ENCODE measurements at places on chromosomes 1 and 21.

- DNase-seq: no peak
These were observed 20.8 kb downstream of the CNST start for GRCh38 chr1:246587032-246587431.

GRCh38 chr21:41199588-41199987, 31.6 kb downstream of the BACE2 start:
- DNase-seq: no peak

GRCh38 chr1:193402037-193402436, 215.6 kb upstream of the B3GALT2 start:
- DNase-seq: no peak

GRCh38 chr1:151693057-151693651, 23.4 kb downstream of the CELF3 start:
- no peak for DNase-seq

DNA sequence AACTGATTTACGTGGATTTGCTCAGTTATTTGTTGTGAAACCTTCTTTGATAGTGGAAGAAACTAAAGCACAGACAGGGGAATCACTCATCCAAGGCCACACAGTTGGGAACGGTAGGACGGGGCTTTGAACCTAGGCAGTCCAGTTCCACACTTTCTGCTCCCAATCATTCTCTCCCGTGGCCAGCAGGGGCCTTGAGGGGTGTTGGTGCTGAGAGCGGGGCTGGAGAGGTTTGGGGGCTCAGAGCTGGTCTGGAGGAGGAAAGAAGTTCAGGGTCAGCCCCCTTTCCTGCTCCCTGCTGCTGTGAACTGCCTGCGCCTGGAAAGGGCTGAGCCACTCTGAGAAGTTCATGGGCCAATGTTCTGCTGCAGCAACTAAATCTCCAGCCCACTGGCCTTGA, 31.4 kb upstream of the ACTL8 start:
- DNase-seq: no peak

DNA sequence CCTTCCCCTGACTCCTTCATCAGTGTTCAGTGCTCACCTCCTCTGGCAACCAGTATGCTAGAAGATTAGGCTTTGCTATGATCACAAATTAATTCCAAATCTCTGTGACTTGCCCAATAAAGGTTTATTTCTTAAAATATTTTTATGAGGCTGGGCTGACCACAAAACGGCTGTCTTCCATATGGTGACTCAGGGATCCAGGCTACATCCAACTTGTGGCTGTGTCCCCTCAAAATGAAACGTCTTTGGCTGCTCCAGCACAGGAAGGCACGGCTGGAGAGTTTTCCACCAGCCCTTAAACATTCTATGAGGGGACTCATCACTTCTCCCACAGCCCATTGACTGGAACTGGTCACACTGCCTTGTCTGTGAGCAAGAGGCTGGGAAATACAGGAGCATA, 131.5 kb downstream of the HUNK start:
- no peak for DNase-seq

- DNase-seq: no peak
These were observed 11.1 kb upstream of the MRPL9 start for GRCh38 chr1:151774256-151774922.

- DNase-seq: no peak
These were observed 10.8 kb upstream of the ASCL5 start for GRCh38 chr1:201137579-201138310.

DNA sequence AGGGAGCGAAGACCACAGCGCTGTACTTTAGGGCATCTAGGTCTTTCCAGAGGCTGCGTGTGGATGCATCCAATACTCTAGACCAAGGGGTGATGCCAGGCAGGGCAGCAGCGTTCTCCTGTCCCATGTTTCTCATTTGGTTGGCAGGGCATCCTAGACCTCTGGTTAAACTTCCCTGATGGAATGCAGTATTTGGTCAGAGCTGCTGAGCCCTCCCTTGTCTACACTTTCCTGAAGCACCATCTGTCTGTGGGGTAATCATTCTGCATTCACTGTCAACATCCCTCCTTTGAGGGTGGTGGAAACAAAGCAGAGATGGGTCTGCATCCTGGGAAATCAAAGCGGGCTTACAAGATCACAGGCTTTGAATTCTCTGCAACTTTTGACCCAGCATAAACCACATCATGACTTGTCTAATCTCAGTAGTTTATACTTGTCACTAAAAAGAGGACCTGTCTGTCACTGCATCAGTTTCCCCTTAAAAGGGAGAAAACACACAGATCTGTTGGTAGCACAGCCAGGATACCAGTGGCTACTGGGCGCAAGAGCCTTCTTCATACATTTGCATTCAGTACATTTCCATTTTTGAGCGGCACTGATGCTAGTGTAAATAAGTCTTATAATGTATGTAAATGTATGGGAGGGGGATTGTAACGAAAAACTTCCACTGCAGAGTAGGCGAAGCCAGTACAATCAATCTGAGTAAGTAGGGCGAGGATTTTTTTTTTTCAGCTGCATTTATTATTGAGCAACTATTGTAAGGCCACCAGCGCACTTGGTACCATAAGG, 106.3 kb downstream of the GALNT2 start:
- no peak for DNase-seq

GRCh38 chr1:169142129-169142528, 35.6 kb downstream of the ATP1B1 start:
- DNase-seq: no peak

DNA sequence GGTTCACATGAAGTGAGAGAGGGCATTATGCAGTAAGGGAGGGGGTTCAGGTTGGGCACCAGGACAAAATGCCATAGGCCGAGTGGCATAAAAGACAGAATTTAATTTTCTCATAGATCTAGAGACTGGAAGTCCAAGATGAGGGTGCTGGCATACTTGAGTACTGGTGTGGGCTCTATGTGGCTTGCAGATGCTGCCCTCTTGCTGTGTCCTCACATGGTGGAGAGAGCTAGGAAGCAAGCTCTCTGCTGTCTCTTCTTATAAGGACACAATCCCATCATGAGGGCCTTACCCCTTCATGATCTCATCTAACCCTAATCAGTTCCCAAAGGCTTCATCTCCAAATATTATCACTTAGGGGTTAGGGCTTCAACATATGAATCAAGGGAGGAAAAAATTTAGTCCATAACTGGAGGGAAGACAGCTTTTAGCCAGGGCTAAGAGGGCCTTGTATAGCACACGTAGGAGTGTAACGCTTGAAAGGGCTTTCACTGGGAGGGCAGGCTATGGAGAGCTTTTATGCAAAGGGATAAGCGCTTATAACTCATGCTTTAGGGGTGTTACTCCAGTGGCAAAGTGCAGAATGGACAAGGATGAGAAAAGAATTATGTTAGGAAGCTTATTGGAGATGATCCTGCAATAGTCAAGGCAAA, 64.5 kb downstream of the PLPPR5 start:
- DNase-seq: peak; percentile 6

DNA sequence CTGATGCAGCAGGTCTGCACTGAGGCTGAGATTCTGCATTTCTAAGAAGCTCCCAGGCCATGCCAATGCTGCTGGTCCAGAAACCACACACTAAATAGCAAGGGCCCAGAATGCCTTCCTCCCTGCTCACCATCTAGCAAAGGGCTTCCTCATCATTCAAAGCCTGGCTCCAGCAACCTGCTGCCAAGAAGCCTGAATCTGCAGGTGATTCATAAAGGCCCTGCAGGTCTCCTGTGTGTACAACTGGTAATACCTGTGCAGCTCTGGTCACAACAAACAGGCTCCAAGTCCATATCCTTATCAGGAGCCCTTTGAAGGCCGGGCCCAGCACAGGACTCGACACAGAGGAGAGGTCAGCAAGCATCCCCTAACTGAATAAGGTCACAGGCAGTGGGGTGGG, 26.7 kb downstream of the GLIS1 start:
- no peak for DNase-seq

- DNase-seq: no peak
These were observed 88.7 kb downstream of the EBNA1BP2 start for GRCh38 chr1:43083375-43083891.

DNA sequence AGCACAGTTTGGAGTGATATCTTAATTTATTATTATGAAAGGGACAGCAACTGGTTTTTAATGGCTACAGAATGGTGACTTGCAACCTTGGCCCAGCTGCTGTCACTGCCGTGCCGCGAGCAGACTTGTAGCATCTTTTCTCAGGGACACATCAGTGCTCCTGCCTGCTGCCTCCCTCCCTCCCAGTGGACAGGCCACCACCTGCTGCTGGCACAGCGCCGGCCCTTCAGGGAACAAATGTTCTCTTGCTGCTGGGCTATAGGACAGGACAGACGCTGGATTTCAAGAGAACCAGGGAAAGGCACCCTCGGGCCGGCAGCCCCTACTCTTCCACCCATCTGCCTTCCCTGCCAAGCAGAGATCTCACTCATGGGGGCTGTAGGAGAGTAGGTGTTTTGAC, 413.8 kb upstream of the NFIA start:
- DNase-seq: no peak

- DNase-seq: no peak
These were observed 8.8 kb upstream of the JAK1 start for GRCh38 chr1:64975127-64975526.

GRCh38 chr1:89538361-89538760, 13.7 kb downstream of the LRRC8B start:
- DNase-seq: peak; percentile 7

Data from CD4-positive, alpha-beta T cell treated with Interleukin-17A for 1 hour (primary cell).